CD4-positive, alpha-beta T cell treated with Interleukin-21 for 1 hour (primary cell): ENCODE measurements at places on chromosomes 5 and 9.

- no peak for DNase-seq
Measured at GRCh38 chr9:127154390-127155191, 32.2 kb upstream of the ANGPTL2 start.

DNA sequence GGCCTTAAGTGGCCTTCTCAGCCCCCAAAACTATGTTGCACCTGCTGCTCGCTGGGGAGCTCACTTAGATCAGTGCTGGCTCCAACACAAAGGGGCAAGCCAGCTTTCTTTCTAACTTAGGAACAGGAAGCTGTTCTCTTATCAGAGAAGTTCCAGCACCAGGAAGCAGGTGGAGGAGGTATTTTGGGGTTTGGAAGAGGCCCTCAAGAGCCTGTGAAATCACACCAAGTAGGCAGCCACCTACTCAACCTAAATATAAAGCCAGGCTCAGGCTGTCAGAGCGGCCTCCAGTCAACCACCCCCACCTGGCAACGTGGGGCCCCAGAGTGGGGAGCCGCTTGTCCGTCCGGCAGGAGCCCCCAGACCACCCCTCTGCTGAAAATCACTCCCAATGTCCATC lies 152.8 kb downstream of the OLFM1 start:
- no peak for DNase-seq

GRCh38 chr5:10161778-10162177 lies 87.9 kb downstream of the ATPSCKMT start:
- DNase-seq: no peak

DNA sequence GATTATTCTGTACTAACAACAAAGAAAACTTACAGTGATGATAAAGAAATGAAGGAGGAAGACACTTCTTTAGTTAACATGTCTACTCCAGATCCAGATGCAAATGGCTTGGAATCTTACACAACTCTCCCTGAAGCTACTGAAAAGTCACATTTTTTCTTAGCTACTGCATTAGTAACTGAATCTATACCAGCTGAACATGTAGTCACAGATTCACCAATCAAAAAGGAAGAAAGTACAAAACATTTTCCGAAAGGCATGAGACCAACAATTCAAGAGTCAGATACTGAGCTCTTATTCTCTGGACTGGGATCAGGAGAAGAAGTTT lies 67.9 kb downstream of the VCAN start:
- DNase-seq: no peak

- DNase-seq: no peak
Measured at GRCh38 chr5:68169903-68170302, 45.7 kb upstream of the PIK3R1 start.
